Mesenchymal stem cell (in vitro differentiated cells and primary cell): ENCODE measurements at places on chromosomes 2 and 18.

DNA sequence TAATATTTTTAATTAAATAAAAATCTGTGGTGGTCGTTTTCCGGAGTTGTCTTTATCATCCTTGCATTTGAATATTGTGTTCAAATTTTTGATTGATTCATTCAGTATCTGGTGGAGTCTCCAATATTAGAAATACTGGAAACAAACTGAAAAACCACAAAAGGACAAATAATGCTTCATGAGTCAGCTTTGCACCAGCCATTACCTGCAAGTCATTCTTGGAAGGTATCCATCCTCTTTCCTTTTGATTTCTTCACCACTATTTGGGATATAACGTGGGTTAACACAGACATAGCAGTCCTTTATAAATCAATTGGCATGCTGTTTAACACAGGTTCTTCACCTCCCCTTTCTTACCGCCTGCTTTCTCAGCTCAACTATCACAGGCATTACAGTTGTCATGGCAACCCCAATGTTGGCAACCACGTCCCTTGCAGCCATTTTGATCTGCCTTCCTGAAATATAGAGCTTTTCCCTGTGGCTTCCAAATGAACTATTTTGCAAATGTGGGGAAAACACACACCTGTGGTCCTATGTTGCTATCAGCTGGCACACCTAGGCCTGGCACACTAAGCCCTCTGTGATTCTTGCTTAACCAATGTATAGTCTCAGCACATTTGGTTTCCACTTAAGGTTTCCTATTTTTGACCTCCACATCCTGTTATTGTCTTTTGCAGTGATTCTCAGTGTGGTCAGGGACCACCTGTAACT is 6.5 kb downstream of the CTLA4 start:
- no peak for DNase-seq

- DNase-seq: no peak
Measured at GRCh38 chr18:54263904-54264336, 5.4 kb upstream of the POLI start.

DNA sequence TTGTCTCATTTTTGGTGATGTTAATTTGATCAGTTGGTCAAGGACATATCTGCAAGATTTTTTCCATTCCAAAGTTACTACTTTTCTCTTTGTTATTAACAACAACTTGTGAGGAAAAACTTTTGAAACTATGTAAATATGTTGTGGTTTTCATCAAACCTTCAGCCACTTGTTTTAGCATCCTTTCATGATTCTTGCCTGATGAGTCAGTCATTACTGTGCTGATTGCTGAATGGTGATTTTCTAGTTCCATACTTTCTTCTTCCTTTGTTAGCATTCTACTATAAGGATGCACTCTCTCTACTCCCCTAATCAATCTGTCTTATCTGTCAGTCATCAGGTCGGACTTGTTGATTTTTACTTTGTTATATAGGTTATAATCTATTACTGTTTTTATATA is 10.9 kb downstream of the TMEM87B start:
- peak; percentile 85 for DNase-seq

DNA sequence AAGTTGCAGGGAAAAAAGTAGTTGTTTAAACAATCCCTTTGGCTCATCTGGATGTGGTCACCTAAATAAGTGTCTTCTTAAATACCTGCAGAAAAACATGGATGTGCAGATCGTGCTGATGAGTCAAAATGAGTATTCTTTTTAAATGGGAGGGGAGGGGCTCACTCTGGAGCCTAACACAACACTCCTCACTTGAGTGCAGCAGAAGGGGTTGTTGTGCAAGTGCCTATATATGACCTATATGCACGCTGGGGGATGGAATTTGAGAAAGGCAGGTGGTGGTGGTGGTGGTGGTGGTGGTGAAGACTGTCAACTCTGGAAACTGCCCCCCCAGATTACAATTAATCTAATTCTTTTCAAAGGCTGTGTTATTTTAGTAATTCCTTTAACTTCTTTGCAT is 77.9 kb upstream of the FAM124B start:
- no peak for DNase-seq

GRCh38 chr2:218149098-218149497 is 17.7 kb downstream of the CXCR1 start:
- no peak for DNase-seq

DNA sequence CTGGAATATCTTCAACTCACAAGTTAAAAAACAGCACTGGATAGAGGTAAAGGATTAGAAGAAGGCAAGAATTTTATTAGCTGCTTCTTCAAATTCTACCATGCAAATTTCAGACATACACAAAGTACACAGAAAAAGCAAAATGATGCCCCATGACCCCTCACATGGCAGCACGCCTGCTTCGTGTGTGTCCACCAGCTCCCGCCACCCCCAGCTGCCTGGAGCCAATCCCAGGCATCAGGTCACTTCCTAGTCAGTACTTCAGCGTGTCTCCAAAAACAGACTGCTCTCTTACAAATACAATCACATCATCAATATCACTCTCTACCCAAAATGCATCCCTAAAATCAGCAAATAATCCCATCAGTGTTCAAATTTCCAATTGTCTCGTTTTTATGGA is 35.8 kb downstream of the IMPA2 start:
- no peak for DNase-seq

DNA sequence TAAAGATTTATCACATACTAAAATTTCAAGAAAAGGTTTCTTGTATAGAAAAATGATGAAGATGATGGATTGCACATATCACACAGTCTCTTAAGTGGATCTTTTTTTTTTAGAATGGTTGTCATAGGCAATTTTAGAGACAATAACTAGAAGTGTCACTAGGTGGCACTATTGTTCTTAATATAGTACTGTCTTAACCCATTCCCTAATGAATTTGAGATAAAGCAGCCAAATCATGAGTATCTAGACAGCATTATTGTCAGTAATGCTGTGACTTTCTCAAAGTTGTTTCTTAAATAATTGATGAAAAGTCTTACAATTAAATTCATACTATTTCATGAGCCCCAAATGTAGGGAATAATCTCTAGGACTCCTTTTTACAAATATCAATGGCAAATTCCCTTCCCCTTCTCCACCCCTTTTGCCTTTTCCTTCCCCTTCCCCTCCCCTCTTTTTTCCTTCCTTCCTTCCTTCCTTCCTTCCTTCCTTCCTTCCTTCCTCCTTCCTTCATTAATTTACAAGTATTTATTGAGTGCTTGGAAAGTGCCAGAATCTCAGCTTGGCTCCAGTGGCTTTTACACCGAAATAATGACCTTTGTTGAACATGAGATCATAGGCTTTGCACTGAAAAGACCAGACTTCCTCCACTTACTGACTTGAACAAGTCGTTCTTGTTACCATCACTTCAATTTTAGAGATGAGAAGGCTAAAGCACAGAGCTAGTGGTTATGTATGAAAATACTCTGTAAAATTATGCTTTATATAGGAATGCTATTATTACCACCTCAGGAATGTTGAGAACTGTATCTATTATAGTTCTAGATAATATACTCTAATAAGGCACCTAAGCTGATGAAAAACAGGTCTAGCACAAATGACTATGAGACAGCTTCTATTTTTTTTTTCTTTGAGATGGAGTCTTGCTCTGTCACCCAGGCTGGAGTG is 19.8 kb downstream of the MYL12B start:
- peak; percentile 87 for DNase-seq

DNA sequence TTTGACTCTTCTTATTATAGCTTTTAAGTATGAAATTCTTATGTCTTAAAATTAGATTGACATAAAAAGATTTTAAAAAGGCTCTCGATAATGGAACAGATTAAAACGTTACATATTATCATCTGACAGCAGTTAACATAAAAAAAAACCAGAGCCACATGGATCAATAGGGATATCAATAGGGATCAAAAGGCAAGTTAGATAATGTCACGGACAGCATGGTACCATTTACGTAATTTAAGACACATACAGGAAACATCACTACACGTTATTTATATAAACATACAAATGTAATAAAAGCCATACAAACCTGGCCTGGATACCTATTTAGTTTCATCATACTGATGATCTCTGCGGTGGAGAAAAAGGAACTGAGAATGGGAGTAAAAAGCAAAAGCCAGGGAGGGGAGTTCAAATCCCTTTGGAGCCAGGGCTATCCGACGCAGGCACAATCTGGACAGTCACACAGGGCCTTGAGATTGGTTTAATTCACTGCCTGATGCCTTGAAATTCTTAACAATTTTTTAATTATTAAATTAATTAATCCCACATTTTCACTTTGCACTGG is 227.2 kb downstream of the AFF3 start:
- no peak for DNase-seq

DNA sequence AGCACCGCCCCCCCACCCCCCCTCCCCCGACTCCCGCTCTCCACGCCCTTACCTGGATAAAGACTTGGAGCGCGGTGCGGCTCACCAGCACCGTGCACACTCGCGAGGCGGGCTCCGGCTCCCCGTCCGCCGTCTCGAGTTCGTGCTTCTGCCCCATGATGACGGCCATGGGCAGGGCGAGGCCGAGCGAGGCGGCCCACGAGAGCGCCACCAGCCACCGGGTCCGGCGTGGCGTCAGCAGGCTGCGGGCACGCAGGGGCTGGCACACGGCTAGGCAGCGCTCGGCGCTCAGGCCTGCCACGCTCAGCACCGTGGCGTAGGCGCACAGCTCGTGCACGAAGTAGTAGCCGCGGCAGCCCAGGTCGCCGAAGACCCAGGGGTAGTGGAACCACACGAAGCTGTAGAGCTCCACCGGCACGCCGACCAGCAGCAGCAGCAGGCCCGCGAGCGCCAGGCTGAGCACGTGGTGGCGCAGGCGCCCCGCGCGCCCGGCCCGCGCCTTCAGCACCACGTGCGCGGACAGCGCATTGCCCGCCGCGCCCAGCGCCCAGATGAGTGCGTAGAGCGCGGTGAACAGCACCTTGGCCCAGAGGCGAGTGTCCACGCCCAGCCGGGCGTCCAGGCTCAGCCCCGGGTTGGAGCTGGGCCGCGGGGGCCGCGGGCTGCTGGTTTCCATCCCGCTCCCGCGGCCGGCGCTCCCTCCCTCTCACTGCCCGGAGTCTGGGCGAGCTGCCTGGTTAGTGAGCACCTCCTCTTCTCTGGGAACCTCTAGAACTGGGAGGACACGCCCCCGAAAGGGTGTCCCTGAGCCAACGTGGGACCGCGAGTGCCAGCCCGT is at the start of gene NTSR2:
NTSR2 (minus strand) TSS at position 742 of the 838 bp plus-strand sequence; CDS start at position 676, 66 bp downstream.
- peak; percentile 54 for DNase-seq

DNA sequence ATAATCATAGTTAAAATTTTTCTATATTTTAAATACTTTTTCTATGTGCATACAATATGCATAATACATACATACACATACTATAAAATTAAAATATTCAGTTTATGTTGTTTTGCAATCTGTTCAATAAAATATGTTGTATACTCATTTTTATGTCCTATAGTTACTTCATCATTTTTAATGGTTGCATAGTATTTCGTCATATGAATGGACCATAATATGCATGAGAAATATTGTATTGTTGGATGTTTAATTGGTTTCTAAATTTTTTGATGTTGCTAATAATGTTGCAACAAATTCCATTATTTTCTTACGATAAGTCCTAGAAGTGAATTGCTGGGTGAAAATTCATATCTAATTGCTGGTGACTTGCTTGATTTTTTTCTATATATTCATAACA is 211.5 kb upstream of the GCFC2 start:
- no peak for DNase-seq

DNA sequence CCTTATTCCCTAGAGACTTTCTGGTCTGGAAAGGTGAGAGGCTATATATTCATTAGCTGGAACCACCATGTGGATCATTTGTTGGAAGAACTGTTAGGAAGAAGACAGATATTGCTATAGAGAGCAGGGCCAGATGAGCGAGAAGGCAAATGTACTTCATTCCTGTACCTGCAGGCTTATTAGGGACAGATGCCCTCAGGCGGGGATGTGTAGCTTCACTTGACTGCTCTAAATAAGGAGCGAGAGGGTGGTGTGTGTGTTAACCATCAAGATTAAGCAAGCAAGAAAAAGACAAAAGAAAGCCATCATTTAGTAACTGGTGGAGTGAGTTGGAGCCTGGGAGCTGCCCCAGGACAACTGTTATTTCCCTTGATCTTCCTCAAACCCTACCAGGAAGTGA is 36.4 kb downstream of the NEDD4L start:
- DNase-seq: no peak

DNA sequence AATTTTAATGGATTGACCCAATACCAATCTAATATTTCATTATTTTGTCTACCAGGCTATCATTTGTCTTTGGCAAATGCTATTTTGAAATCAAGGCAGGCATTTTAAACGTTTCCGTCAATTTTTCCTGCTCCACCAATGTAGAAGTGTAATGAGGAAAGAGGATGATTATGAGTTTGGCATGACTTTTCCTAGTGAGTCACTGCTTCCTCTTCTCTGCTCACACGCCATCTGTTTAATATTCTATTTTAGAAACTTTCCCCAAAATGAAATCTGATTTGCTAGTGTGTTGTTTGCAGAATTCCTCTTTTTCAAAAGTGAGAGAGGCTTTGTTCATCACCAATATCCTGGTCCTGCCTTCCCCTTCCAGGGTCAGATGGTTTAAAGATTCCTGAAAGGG is 42.5 kb upstream of the PID1 start:
- peak; percentile 1 for DNase-seq
